ENCODE measurements at places on chromosomes 4 and X. TPM values are rescaled to one million over a fixed set of nuclear protein-coding genes. Genes with fewer than 3 reads are reported as not detected.

Gene BEX3
- total RNA-seq = 437 TPM

GRCh38 chr4:178917756-178918155 lies 1475.5 kb upstream of the AGA start:
- no peak for DNase-seq

Gene CORIN
- total RNA-seq = 0.05 TPM

Gene CSAG3
- total RNA-seq = 2.6 TPM

- peak; percentile 43 for DNase-seq
Observed at GRCh38 chr4:6470502-6471306, 1.7 kb downstream of the PPP2R2C start.

- no peak for DNase-seq
Observed at GRCh38 chr4:171676555-171677215, 136.5 kb upstream of the GALNTL6 start.

Gene FAT4
- 1.6 TPM for total RNA-seq

Gene APBB2
- 44.7 TPM for total RNA-seq

Gene GAGE12H
- not detected for total RNA-seq

GRCh38 chr4:79991601-79992000 lies 81.4 kb downstream of the ANTXR2 start:
- no peak for DNase-seq

DNA sequence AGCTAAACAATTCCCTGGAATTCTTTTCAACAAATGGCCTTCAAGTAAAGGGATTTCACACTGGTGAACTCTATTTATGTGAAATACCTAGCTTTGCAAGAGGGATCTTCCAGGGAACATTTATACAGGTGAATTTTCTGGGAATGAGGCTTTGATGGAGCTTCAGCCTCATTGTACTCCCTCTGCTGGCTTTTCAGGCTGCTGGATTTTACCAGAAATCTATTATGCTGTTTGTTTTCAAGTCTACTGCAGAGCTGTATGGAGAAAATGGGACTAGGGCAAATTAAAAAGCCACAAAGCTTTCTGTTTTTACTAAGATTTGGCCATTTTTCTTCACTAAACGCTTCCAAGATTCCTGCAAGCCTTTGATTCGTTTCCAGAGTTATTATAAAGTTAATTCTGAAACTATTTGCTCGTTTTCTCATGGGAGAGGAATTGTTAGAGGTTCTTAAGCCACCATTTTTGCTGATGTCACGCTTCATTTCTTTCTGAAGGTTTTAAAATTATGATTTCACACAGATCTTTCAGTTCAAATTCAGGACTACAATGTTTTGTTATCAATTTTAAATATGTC lies 31.6 kb downstream of the KDM6A start:
- no peak for DNase-seq

Gene GPC3
- total RNA-seq = not detected

GRCh38 chr4:11904846-11905739 lies 476.4 kb upstream of the HS3ST1 start:
- DNase-seq = no peak

Gene OPHN1
- total RNA-seq = 3.0 TPM

- DNase-seq = peak; percentile 89
Observed at GRCh38 chr4:38145741-38146140, 185.5 kb downstream of the PTTG2 start.

- DNase-seq = no peak
Observed at GRCh38 chrX:133005616-133006015, 47.2 kb upstream of the HS6ST2 start.

Gene DGKK
- 0.05 TPM for total RNA-seq

- no peak for DNase-seq
Observed at GRCh38 chr4:81874661-81875515, 403.2 kb upstream of the RASGEF1B start.

Gene TRIM61
- total RNA-seq = not detected

- DNase-seq = no peak
Observed at GRCh38 chrX:4663085-4663484, 949.6 kb upstream of the PRKX start.

GRCh38 chr4:123588631-123589241 lies 192.1 kb downstream of the SPRY1 start:
- DNase-seq = peak; percentile 77

- DNase-seq = peak; percentile 38
Observed at GRCh38 chr4:7120341-7120740, 52.5 kb upstream of the GRPEL1 start.

Gene LUZP4
- not detected for total RNA-seq

DNA sequence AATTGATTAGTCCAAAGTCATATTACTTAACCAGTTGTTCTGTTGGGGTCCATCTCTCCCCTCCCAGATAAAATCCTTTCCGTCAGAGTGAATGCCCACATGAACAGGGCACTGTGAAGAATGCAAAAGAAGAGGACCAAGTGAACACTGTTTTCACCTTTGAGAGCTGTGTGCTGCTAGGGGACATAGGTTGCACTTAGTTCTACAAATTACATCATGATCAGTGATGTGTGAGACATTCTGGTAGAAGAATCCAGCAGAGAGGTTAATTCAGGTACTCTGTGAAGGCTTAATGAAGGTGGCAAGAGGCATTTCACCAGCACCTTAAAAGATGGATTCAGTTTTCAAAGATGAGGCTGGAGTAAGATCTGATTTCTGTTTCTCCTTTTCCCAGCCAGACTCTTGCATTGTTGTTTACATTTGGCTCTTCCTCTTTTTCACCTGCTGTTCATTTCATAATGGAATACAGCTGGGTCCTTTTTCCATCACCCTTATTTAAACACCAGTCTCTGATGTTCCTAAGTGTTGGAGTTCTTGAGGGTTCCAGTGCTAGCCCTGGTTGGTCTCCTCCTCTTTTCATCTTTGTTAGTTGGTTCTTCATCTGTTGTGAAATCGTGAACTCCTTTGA lies 10.9 kb downstream of the GAB1 start:
- no peak for DNase-seq

- DNase-seq = no peak
Observed at GRCh38 chr4:26583538-26583864, 383 bp upstream of the TBC1D19 start.

- peak; percentile 98 for DNase-seq
Observed at GRCh38 chrX:46325312-46325877, 219.8 kb downstream of the ZNF674 start.

Gene NKAP
- 3.3 TPM for total RNA-seq

GRCh38 chrX:102712981-102713625 lies 855 bp downstream of the GPRASP2 start:
- DNase-seq = peak; percentile 47

Gene LONRF3
- 8.7 TPM for total RNA-seq

- no peak for DNase-seq
Observed at GRCh38 chr4:24800325-24800895, 5.0 kb downstream of the SOD3 start.

- peak; percentile 38 for DNase-seq
Observed at GRCh38 chr4:32161392-32161791, 1441.2 kb downstream of the PCDH7 start.

GRCh38 chr4:184448141-184448540 lies 26.2 kb downstream of the IRF2 start:
- DNase-seq = no peak

GRCh38 chr4:168859888-168860694 lies 150.0 kb downstream of the CBR4 start:
- peak; percentile 77 for DNase-seq

Gene UCP1
- not detected for total RNA-seq

DNA sequence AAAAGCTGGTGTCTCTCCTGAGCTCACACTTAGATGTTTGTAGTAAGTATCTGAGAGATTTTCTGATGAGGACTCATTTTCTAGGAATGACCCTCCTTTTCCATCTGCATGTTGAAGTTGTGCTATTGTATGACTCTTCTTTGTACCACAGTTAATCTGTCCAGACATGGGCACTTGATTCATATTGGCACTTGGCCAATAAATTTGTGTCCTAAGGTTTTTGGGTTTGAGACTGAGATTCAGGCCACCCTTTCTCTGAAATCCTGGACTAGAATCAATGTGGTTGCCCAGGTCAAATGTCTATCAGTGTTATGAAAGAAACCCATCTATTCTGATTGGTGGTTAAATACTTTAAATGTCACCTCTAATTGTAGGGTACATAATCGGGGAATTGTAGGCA lies 869.0 kb downstream of the SH3BGRL start:
- DNase-seq = no peak

DNA sequence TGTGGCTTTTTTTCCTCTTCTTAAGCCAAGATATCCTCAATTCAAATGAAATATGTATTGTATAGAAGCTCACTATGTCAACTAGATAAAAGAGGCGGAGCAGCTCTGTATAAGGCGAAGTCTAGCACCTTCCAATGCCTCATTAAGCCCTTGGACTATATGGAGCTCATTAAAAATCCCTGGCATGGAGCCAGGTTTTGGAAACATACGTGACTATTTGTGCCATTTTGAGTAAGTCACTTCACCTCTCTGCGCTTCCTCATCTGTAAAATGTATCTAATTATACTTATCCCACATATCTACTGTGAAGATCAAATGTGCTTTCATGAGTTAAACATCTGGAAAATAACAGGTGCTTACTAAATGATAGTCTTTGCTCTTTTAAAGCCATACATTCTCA lies 57.2 kb downstream of the YIPF6 start:
- DNase-seq = no peak

- DNase-seq = peak; percentile 18
Observed at GRCh38 chrX:19990151-19990555, 708 bp downstream of the BCLAF3 start.

DNA sequence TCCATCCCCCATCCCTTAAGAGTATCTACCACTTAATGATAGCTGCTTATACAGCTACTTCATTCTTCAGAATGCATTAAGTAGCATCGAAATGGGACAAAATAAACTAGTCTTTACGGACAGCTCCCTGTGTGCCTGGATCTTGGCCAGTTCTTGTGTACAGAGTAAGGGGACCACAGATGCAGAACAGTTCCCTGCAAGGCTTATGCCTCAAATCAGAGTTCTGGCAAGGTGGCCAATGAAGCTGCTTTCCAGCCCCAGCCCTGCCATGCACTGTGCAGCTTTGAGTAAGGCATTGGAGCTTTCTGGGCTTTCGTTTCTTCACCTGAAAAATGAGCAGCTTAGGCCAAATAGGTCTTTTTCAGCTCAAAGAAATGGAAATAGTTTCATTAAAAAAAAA lies 14.2 kb downstream of the CLNK start:
- no peak for DNase-seq

Gene NWD2
- total RNA-seq = not detected

DNA sequence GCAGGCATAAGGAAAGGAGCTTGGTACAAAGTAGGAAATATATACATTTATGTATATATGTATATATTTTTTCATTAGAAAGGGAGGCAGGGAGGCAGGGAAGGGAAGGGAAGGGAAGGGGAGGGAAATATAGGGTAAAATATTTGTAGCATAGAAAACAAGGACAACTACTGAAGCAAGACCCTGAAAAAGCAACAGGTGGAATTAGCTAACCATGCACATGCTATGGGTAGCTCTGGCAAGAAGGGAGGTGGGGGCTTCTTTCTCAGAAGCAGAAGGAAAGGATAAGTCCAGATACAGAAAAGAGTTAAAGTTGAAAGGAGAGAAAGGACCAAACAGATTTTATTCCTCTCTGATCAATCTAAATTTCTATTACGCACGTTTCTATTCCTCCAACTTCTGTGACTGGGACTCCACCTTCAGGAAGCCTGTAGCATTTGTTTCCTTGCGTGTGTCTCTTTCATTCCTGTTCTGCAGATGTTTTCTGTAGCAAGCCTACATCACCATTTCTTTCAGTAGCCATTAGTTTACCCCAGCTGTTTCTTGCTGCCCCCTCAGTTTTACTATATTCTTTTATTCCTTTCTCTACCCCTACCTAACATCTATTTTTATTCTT lies 82.9 kb downstream of the OR13H1 start:
- peak; percentile 65 for DNase-seq

Gene SMIM14
- total RNA-seq = 17.1 TPM

DNA sequence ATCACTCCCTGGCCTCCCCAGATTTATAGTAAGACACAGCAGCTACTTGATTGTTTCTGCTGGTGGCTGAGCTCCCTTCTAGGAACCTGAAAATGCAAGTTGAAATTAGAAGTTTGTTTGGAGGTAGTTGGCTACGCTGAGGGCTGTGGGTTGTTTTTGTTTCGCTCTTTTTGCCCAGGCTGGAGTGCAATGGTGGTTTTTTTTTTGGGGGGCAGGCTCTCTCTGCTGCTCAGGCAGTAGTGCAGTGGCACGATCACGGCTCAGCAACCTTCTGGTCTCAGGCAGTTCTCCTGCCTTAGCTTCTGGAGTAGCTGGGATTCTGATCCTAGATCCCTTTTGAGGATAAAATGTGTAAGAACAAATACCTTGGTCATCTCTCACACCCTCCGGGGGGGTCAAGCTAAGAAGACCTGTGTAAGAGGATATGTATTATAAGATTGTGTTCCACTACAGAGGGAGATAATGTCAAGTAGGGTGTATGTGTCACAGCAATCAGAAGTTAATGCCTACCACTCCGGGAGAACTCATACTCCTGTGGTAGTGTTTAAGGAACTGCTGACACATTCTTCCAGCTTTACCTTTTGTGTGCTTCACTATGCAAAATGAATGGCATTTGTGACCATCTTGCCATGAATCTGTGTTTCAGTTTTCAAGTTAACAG lies 9.7 kb downstream of the JADE1 start:
- peak; percentile 50 for DNase-seq

GRCh38 chr4:141220271-141220670 lies 424 bp upstream of the ZNF330 start:
- DNase-seq = peak; percentile 2

Gene GAGE2A
- total RNA-seq = not detected

Gene SMIM10L2A
- 0.07 TPM for total RNA-seq

Gene SLC4A4
- 2.8 TPM for total RNA-seq

- DNase-seq = peak; percentile 80
Observed at GRCh38 chr4:150248181-150248580, 169.9 kb downstream of the DCLK2 start.

Gene ABLIM2
- total RNA-seq = not detected

Gene BRS3
- total RNA-seq = not detected

- DNase-seq = peak; percentile 60
Observed at GRCh38 chrX:17597836-17598439, 139.4 kb upstream of the SCML1 start.

- DNase-seq = no peak
Observed at GRCh38 chrX:134691453-134691852, 33.2 kb upstream of the PLAC1 start.

Gene SPANXD
- total RNA-seq = 210 TPM

DNA sequence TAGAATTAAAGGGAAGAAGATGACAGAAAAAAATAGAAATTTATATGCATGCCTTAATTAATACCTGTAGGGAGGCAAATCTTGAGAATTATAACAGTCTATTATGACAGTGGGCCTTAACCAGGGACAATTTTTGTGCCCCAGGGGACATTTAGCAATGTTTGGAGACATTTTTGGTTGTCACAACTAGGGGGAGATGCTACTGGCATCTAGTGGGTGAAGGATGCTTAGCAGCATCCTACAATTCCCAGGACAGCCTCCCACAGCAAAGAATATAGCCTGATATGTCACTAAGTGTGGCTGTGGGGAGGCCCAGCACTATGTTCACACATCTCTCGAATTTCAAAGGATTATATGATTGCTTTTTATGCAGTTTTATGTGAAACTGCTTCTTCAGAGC lies 10.5 kb downstream of the GPR82 start:
- peak; percentile 37 for DNase-seq

All from M059J (cell line).